ENCODE measurements at places on chromosomes 5 and 9.
A peak's percentile ranks its signal among the peaks of the same experiment; 100 is the strongest.

GRCh38 chr5:41503310-41503709, 7.1 kb downstream of the PLCXD3 start:
- DNase-seq = no peak

DNA sequence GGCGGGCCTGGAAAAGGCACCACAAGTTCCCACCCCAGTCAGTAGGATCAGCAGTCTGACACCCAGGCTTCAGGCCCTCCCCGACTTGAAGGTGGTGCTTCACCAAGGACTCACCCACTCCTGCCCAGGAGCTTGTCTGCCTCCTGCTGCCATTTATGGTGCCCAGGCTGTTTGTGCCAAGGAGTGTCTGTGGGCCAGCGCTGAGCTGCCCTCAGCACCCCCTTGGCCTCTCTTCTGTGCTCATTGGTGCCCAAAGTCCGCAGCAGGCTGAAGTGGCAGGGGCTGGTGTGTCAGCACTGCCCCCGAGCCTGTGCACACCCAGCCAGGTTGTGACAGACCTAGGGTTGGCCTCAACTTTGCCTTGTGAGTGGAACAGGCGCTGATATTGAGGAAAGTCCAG, 23.5 kb downstream of the JMY start:
- no peak for DNase-seq

DNA sequence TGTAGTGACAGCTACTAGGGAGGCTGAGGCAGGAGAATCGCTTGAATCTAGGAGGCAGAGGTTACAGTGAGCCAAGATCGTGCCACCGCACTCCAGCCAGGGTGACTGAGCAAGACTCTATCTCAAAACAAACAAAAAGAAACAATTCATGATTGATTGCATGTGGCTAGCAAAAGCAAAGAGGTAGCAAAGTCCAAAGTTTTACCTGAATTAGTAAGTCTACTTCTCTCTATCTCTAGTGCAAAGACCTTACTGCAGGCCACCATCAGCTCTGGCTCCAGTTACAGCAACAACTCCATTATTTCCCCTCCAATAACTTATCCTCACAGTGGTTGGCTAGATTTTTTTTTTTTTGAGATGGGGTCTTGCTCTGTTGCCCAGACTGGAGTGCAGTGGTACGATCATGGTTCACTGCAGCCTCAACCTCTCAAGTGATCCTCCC, 6.2 kb upstream of the SAR1B start:
- no peak for DNase-seq

DNA sequence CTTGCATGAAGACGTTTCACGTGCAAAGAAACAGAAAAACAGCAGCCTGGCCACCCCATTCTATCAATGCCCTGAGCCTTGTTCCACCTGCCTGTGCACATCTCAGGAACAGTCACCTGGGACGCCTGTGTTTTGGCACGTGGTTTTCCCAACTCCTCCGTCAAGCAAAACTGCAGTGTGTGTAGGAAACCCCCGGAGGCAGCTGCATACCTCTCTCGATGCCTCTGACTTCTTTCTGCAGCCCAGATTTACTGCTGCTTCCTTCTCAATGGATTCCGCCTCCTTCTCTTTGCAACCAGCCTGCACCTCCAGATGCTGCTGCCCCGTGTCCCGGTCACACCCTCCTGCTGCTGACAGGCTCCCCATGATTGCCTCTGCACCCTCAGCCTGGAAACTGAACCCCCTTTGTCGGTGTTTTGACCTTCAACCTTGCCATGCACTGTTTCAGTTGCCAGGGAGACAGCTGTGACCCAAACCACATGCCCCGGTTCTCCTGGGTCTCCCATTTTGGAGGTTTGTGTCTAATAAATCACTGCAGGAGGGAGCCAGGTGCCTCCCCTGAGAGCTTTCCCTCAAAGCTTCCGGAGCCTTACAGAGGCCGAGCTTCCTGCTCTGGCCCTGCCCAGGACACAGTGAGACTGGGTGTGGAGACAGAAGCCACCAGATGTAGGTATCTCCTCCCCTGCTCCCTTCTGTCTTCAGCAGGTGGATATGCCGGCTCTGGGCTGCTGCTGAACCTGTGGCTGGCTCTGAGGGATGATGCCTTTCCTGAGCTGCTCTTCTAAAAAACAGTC, 395.5 kb upstream of the IRX1 start:
- no peak for DNase-seq

GRCh38 chr9:105439428-105439827, 8.4 kb upstream of the FSD1L start:
- DNase-seq = no peak

DNA sequence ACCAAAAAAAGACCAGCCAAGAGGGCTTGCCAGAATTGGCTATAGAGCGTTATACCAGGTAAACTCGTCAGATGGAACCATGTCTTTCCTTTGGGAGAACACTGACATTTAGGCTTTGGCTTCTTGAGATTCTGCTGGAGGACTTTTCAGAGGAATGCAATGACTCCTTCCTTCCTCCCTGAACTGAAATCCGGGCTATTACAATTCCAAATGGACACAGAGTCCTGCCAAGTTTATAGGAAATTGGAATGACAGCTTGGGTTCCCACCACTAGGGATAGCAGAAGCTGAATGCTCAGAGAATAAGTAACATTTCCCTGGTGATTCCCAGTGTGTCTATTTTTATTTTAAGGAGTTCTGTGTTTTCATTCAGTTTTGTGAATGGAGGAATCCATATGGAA, 143.0 kb downstream of the FGF1 start:
- peak; percentile 37 for DNase-seq

DNA sequence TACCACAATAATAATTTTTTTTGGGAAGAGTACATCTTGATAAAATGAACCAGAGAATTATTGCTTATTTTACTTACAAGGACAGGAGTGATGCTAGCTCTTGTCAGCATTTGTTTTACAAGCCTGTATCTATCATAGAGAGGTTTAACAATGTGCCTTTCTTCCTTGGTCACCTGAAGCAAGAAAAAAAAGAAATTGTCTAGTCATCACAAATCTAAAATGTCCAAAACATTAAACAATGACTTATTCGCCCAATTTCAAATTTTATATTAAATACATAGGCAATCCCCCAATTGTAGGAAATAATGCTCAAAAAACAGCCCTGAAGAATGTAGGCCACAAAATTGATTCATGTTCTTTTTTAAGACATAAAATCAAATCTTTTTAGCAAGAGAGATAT, 56.6 kb downstream of the PKD2L2 start:
- DNase-seq = no peak

DNA sequence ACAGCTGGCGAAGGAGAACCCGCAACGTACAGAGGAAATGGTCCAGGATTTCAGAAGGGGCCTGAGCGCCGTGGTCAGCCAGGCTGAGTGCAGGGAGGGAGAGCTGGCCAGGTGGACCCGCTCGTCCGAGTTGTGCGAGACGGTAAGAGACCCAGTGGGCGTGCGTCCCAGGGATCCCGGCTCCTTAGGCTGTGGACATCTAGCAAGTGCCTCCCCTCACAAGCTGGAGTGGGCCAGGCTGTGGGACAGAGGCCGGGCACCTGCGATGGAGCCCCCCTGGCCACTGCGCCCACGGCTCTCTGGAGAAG, 29.5 kb upstream of the LRRC14B start:
- DNase-seq = no peak

- no peak for DNase-seq
These were observed 1.1 kb upstream of the NDST1 start for GRCh38 chr5:150506571-150507473.

DNA sequence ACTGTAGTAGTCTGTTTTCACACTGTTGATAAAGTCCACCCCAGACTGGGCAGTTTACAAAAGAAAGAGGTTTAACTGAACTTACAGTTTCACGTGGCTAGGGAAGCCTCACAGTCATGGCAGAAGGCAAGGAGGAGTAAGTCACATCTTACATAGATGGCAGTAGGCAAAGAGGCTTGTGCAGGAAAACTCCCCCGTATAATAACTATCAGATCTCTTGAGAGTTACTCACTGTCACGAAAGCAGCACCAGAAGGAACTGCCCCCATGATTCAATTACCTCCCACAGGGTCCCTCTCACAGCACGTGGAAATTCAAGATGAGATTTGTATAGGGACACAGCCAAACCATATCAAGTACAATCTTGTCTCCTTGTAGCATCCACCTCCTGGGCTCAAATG, 21.1 kb downstream of the PARP8 start:
- no peak for DNase-seq

DNA sequence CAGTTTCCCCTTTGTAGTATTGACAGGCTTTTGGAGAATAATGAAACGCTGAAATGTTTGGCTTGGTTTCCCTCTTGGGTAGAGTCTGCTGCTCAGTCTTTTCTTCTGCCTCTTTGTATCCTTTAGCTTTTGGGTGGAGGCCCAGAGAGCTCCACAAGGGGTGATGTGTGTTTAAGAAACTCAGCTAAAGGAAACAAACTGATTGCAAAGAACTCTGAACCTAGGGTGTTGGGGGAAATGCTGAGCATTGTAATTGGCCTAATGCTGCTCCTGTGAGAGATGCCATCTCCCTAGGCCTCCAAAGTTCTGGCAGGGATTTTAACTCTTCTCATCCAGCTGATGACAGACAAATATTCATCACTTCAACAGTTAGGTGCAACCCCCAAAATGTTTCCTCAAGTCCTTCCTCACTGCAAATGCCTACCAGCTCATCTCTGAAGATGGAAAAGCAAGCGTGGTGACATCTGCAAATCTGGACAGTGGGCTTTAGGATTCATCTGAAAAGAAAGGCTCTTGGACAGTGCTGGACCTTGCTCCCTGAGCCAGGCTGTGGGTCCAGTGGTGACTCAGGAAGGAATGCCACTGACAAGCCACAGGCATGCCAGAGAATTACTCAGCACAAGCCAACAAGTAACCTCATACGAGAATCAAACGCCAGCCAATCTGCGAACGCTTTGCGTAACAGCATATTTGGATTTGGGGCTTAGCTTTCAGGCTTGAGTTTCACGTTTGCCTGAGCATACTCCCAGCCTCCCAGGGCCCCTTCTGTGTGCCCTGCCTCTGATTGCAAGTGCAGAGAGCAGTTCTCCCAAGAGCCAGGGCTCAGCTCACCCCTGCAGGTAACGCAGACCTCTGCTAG, 30.5 kb upstream of the ZSWIM6 start:
- DNase-seq = peak; percentile 97

GRCh38 chr5:42842921-42843641, 31.4 kb upstream of the SELENOP start:
- no peak for DNase-seq

GRCh38 chr5:162256711-162257110, 189.1 kb downstream of the GABRG2 start:
- DNase-seq = no peak

- peak; percentile 47 for DNase-seq
These were observed 36.2 kb upstream of the ANKRD55 start for GRCh38 chr5:56269216-56269927.
